ENCODE measurements at places on chromosomes 6 and 20. TPM values are rescaled to one million over a fixed set of nuclear protein-coding genes. Genes with fewer than 3 reads are reported as not detected.

CD40 gene
- total RNA-seq: 16.6 TPM

B3GAT2 gene
- total RNA-seq: 0.16 TPM

DNA sequence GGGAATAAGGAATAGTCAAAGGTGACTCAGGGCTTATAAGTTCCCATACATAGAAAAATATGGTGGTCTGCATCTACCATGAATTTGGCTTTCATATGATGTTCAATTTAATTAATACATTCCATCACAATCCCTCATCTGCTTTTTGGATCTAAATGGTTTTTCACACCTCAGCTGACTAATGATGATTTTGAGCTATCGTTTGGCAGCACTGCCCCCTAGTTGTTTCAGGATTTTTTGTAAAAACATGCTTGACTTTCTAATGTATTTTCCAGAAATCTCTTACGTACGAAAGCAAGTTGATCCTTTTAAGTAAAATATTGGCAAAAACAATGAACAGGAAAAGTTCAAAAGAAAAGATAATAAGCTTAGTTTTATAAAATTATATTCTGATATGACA is 408.6 kb upstream of the ADGRB3 start:
- no peak for ATAC-seq

DNA sequence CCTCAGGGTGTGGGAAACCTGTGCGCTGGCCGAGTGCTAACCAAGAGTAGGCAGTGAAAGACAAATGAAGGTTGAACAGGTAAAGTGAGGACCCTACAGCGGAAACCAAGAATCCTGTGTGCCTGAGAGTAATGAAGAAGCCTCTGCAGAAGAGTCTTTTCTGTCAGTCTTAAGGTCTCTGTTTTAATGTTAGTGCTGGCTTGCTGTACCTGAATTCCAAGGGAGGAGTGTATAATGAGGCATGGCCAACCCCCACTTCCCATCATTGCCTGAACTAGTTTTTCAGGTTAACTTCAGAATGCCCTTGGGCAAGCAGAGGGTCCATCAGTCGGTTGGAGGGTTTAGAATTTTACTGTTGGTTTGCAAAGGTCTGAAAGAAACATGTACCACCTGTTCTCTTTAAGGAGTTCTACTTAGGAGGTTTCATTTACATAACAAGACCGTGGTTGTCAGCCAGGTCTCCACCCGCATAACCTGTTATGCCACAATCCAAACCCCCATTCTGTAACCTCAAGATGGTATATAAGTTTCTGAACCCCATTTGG is 589 bp upstream of the PDCD2 start:
- ATAC-seq: no peak

DNA sequence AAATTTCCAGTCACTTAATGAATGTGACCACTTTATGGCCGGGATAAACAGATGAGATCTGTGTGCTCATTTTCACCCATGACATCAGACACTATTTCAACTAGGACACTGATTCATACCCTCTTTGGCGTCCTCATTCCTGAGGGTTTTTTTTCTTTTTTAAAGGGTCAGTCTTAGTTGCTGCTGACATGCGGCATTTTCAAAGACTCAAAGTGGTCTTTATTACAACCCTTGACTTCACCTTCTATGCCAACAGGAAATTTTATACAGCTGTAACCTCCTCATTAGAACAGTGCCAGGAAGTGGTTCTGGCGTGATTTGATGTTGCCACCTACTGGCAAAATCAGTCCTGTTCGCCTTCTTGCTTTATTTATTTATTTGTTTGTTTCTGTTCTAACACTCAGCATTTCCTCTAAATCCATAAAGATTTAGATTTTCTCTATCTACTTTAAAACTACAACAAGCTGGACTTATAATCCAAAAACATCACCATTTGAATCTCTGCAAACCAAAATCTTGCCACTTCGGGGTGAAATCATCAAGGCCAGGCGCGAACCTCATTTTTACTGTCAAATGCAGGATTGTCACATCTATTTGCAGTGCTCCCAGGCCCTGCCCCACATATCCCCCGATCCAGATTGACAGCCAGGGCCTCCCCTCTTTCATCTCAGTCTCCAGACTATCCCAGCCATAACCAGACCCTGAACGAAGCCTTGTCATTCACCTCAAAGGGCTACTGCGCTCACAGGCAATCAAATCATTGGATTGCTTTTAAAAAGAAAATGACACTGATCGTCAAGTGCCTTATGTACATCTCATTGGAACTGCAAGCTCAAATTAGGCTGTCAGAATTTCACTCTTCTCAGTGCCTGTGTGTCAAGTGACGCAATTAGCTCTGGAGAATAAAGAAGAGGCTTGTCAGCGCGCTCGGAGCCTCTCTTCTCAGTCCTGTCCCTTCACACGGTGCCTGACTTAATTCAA is 77.5 kb downstream of the C6orf118 start:
- ATAC-seq: no peak

GRCh38 chr6:134654751-134655150 is 295.1 kb downstream of the ALDH8A1 start:
- ATAC-seq: no peak

GRCh38 chr6:161476711-161477110 is 202.8 kb upstream of the AGPAT4 start:
- ATAC-seq: peak; percentile 53
